ENCODE measurements at places on chromosomes 5 and 9. TPM values are rescaled to one million over a fixed set of nuclear protein-coding genes. Genes with fewer than 3 reads are reported as not detected.

Gene TYRP1
- total RNA-seq: 39.5 TPM

Gene IFNK
- not detected for total RNA-seq

Gene MSX2
- total RNA-seq: 6.7 TPM

Gene FGF10
- total RNA-seq: 3.8 TPM

Gene GPR151
- total RNA-seq: not detected

Gene DOK3
- 1.8 TPM for total RNA-seq

Data from lower leg skin (tissue), 4 donors.